ENCODE measurements at places on chromosomes 13 and 19.

DNA sequence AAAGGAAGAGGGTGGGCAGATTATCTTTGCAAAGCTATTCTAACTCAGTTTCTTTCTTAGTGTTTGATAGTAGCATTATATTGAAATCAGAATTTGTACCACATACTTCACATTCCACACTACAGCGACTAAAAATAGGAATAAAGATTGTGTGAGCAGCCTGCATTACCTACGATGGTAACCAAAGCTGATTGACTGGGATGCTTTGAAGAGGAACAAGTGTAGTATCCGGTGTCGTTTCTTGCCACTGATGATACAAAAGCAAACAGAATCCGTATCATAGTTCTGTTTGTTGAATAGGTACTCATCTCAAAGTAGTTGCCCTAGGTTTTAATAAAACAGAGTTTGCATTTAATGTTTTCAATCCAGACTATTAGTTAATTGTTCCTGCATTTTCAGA is 51.2 kb downstream of the FLT3 start:
- no peak for DNase-seq

DNA sequence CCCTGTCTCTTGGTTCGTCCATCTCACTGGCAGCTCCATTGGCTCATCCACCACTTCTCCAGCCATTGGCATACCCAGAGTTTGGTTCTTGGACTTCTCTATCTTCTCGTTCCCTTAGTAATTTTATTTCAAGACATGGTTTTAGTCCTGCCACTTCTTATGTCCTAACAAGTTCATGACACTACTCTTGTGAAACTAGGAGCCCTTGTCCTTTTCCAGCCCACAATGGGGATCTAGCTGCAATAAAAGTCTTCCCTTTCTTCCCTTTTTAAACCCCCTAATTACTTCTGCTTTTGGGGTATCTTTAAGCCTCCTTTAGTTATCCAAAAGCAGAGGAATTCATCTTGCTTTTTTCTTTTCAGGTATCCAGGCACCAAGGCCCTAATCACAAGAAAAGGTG is 2.9 kb upstream of the RCBTB2 start:
- no peak for DNase-seq

DNA sequence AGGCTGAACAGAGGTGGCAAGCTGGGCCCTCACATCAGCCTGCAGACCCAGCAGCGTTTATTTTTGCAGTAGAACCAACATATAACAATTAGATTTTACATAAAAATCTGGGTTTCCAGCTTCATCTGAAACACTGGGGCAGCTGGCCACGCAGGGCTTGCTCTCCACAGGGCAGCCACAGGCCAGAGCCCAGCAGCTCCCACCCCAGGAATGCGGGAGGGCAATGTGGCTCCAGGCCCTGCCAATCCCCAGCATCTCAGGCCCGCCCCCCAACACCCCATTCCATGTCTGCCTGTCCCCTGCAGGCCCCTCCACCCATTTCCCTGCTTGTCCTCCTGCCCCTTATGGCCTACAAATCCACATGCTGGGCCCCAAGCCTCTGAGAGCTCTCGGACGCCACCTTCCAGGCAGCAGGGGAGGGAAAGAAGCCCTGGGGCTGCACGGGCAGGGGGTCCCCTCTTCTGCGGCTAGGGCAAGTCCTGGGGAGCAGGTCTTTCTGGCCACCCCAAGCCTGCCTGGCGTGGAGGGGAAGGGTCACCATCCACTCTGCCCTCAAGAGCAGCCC is 15.0 kb upstream of the VSTM2B start:
- DNase-seq = no peak

- DNase-seq = no peak
Observed at GRCh38 chr13:31878955-31879354, 139.6 kb downstream of the RXFP2 start.

DNA sequence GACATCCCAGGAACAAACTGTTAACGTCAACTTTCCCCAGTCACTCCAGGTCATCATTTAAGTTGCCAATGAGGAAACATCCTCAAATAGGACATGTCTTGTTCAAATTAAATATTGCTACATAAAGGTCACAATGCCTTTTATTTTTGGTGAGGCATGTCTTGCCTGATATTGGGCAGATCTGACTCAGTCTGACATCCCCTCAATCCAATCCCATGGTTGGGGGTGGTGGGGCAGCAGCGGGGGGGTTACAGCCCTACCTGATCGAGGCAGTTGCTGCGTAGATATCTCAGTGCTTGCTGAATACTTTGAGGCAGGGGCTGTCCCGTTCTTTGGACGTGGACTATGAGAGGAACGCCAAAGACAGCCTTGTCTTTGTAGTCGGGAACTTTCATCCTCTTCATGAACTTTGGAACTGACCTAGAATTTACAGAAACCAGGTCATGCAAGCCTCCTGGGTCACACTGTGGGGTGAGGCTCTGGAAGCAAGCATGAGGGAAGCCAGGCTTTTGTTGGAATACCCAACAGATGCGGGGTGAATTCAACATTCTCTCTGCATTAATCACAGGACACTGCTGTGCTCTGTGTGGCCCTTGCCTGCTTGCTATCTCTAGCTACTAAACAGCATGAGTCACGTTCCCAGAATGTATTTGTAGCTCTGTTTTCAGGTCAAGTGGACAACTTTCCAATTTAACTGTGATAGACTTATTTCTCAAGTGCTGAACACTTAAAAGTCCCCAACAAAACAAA is 109.8 kb downstream of the KL start:
- no peak for DNase-seq

- no peak for DNase-seq
Observed at GRCh38 chr13:30862707-30863106, 43.4 kb upstream of the MEDAG start.

- peak; percentile 69 for DNase-seq
Observed at GRCh38 chr19:1251330-1252220, 3.2 kb downstream of the MIDN start.

- no peak for DNase-seq
Observed at GRCh38 chr13:23776698-23777574, 112.3 kb downstream of the MIPEP start.

DNA sequence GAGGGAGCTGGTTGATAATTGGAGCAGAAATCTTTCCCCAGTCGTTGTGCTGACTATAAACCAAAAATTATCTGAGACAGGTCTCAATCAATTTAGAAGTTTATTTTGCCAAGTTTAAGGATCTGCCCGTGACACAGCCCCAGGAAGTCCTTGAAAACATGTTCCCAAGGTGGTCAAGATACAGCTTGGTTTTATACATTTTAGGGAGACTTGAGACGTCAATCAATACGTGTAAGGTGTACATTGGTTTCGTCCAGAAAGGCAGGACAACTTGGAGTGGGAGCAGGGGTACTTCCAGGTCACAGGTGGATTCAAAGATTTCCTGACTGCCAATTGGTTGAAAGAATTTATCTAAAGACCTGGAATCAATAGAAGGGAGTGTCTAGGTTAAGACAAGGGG is 17.6 kb downstream of the CFAP97D2 start:
- DNase-seq = no peak

GRCh38 chr19:51621178-51621577 is 9.0 kb downstream of the SIGLEC5 start:
- DNase-seq = no peak

DNA sequence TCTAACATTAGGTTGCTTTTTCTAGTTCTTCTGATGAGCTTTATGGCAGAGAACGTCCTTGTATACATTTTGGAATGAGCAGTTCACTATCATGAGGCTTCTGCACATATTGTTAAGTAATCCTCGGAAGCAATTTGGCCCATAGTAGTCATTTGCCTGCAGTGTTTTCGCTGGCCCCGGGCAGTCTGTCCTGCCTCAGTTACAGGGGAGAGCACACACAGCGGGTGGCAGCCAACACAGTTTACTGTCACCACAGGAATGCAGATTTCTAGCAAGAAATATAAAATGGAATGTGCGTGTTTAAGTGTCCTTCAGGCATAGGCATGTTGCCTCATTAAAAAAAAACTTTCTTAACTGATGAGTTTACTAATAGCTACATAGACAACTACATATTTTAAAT is 71.5 kb upstream of the GJB6 start:
- no peak for DNase-seq

- no peak for DNase-seq
Observed at GRCh38 chr13:40271271-40271885, 395.1 kb downstream of the FOXO1 start.

GRCh38 chr13:51978796-51979556 is 32.3 kb downstream of the ATP7B start:
- DNase-seq = no peak

- peak; percentile 4 for DNase-seq
Observed at GRCh38 chr13:59710996-59711701, 452.6 kb downstream of the DIAPH3 start.

GRCh38 chr19:39645800-39646411 is 9.8 kb upstream of the LGALS16 start:
- no peak for DNase-seq

GRCh38 chr19:46350758-46351159 is 3.9 kb downstream of the PPP5C start:
- peak; percentile 32 for DNase-seq

GRCh38 chr13:111963031-111963430 is 103.9 kb upstream of the SOX1 start:
- DNase-seq = no peak

GRCh38 chr19:14118165-14119051 is 846 bp upstream of the PRKACA start:
- DNase-seq = peak; percentile 36

DNA sequence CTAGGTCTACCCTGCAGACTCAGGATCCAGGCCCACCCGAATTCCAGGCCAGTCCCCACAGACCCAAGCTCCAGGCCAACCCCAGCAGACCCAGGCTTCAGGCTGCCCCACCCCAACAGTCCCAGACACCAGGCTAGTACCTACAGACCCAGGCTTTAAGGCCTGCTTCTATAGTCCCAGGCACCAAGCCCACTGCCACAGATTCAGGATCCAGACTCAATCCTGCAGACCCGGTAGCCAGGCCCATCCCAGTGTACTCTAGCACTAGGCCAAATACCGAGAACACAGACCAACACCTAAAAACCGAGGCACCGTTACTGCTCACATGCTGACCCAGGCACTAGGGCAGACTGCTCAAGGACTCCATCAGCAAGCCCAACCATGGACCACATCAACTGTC is 862.3 kb downstream of the UQCRFS1 start:
- DNase-seq = no peak

- DNase-seq = no peak
Observed at GRCh38 chr13:109656206-109656605, 130.2 kb downstream of the IRS2 start.

DNA sequence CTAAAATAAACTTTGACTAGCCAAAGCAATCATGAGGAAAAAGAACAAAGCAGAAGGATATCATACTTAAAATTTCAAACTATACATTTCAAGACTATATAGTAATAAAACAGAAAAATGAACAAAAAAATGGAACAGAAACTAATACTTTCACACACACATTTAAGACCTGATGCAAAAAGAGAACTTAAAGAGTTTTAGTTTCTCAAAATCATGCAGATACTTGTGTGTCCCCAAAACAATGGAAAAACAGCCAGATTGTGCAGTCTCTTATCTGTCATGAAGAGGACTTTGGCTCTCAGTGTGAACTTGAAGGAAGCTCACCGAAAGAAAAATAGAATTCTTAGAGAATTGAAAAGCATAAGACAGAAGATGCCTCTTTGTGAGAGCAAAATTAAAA is 16.1 kb downstream of the ZNF506 start:
- no peak for DNase-seq

- no peak for DNase-seq
Observed at GRCh38 chr19:5624741-5625278, 1.9 kb downstream of the SAFB start.

- DNase-seq = no peak
Observed at GRCh38 chr13:30676672-30677071, 58.7 kb upstream of the ALOX5AP start.

- DNase-seq = peak; percentile 74
Observed at GRCh38 chr13:20924758-20925394, 22.3 kb upstream of the XPO4 start.

DNA sequence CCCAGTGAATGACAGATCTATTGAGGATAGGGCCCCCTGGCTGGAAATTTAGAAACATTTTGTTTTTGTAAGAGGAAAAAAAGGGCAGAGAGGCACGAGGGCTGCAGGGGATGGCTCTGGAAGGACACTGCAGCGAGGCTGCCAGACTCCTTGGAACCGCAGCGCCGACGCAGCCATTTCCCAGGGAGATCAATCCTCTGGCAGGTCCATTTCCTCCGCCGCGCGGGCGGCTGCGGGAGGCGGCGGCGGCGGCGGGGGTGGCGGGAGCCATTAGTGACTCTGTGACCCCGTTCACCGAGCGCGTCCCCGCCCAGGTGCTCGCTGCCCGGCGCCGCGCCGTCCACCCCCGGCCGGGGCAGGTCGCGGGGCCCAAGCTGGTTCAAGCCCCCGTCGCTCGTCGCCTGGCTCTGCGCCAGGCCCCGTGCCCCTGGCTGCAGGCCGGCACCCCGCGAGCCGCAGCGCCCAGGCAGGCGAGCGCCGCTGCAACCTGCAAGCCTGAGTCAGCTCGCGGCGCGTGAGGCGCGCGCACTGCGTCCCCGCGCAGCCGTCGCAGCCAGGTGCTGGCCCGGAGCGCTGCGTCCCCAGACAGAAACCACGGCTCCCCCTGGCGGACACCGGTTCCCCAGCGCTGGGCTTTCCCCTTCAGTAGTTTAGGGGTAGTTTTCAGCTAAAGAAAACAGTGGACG is 192.6 kb downstream of the KATNAL1 start:
- DNase-seq = peak; percentile 93

GRCh38 chr19:55675661-55676354 is 782 bp downstream of the EPN1 start:
- DNase-seq = no peak

GRCh38 chr19:6518145-6518911 is 12.5 kb upstream of the TNFSF9 start:
- peak; percentile 53 for DNase-seq

GRCh38 chr13:110478405-110479214 is 82.9 kb downstream of the RAB20 start:
- no peak for DNase-seq

GRCh38 chr13:102090532-102090931 is 311.3 kb downstream of the FGF14 start:
- DNase-seq = no peak

DNA sequence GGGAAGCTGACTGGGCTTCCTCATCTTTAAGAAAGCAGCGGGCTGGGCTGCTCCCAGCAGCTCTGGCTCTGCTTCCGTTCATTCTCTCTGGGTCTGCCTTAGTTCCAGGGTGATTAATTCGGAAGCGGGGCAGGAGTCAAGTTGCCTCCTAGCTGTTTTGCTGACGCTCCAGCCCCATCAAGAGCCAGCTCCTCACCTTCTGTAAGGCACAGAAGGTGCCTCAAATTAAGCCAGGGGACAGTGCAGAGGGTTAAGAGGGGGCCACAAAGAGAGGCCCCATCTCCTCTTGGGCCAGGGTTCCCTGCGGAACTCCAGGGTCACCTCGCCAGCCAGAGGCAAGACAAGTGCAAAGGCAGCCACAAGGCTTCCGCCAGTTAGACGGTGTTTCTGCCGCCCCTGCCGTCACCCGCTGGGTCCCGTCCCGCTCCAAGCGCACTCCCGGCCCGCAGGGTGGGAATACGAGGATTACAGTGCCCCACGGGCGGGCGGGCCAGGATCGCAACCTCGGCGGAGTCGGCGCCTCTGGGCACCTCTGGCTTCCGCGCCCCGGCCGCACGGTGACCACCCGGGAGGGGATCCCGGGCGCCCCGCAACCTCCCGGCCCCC is 508 bp downstream of the SLC15A1 start:
- no peak for DNase-seq
